Stimulated activated naive CD8-positive, alpha-beta T cell treated with anti-CD3 and anti-CD28 coated beads, Interleukin-15, Interleukin-2, amounts not matched to agents 100 U/mL and 50 U/mL, for 24 hours (primary cell): ENCODE measurements at places on chromosomes 1 and 21.

DNA sequence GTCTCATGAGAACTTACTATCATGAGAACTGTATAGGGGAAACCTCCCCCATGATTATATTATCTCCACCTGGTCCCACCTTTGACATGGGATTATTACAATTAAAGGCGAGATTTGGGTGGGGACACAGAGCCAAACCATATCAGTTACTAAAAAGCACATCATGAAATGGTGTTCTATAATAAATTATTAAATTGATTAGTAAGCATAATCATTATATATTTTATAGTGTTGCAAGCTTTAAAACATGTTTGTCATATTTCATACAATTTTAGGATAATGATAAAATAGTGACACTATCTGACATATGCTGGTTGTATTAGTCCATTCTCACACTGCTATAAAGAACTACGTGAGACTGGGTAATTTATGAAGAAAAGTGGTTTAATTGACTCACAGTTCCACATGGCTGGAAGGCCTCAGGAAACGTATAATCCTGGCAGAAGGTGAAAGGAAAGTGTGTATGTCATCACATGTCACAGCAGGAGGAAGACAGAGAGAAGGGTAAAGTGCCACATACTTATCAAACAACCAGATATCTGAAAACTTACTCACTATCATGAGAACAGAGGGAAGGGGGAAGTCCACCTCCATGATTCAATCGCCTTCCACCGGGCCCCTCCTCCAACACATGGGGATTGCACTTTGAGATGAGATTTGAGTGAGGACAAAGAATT, 539.2 kb upstream of the OLFM3 start:
- no peak for DNase-seq

DNA sequence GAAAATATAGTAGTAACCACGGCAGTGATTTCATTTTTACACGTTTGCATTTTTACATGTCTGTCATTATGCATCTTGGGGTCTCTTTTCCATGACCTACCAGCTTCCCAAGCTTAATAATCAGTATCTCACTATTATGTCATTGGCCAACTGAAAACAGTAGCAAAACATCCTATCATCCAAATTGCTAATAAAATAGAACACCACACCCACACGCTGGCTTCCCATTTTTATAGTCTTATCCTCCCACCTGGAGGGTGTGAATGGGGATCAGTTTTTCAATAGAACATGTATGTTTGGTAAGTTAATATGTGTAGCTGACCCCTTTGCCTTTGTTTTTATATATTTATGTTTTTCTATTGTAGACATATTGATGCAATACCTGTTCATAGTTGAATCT, 11.8 kb downstream of the TFF3 start:
- DNase-seq = no peak

GRCh38 chr1:206784471-206784903, 12.2 kb upstream of the IL10 start:
- DNase-seq = peak; percentile 89

DNA sequence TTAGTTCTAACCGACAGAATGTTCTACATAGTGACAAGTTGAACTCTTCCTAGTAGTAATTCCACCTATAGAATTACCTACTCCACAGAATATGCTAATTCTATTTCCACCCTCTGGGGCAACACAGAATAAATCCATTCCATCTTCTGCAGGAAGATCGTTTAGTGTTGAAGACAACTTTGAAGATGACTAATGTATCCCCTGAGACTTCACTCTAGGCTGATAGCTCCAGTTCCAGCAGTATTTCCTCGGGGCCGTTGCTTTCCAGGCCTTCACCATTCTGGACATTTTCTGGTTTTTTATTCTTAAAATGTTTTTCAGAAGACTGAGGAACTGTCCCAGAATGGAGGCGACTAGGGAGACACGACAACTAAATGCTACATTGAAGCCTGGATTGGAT, 61.0 kb upstream of the CSF1 start:
- no peak for DNase-seq

DNA sequence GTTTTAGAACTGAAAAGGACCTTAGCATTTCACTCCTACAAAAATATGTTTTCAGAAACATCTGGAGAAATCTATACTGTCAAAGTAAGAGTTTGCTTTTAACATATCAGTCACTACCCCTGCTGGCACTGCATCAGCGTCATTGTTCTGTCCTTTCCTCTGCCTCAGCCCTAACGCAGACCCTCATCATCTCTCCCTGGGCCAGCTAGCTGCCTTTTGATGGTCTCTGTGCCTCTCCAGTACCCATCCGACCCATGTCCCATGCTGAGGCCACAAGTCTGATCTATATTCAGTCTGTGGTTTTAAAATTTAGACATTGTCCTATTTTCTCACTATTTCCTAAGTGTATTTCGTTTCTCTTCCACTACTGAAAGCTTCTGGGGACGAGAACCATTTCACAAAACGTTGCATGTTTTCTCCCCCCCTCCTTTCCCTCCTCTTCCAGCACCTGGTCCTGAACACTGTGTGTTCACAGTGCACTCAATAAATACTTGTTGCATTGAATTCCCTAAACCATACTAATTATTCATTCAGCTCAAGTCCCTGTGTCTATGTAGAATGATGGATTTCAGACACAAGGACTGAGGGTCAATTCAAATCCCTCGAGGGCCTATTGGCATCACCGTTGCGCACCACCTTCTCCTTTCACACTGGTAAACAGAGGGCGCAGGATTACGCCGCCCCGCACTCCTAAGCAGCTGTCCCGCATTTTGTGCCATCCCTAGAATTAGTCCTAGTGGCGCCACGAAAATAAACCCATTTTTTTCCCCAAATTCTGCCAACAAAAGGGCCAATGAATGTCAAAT, 53.4 kb downstream of the CD2 start:
- DNase-seq = no peak

- no peak for DNase-seq
Observed at GRCh38 chr1:224762046-224762445, 145.9 kb downstream of the CNIH3 start.

DNA sequence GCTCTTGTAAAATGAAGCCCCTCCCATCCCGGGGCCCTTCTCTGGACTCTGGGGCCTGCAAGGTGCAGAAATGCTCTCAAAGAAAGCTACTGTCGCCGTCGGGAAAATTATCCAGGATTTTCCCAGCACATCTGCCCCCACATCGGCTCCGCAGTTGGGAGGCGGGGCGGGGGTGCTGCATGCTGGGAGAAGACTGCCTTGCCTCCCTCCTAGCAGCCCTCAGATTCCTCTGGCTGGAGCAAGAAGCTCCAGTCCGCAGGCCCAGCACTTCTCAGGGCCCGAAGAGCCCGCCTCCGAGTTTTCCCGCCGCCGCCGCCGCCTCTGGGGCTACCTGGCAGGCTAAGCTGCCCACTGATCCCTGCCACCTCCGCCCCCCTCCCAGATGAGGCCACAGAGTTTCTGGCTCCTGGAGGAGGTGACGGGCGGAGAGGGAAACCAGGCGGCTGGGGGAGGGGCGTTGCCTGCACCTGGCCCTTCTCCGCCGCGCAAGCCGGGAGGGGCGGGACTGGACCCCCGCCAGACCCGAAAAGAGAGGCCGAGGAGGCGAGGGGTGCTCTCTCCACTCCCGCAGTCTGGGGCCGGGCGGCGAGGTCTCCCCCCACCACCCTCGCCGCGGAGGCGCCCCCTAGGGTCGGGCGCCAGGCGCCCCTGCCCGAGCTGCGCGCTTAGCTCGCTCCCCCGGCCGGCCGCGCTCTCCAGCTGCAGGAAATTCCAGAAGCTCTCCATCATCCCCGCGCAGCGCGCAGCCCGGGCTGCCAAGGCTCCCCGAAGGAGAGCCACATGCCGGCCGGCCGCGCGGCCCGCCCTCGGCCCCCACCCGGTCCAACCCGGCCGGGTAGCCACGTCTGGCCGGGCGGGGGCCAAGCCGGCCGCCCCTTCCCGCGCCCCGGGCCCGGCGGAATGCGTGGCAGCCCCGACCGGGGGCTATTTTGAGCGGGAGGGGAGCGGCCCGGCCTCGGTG, 28.8 kb downstream of the AHDC1 start:
- DNase-seq = no peak

DNA sequence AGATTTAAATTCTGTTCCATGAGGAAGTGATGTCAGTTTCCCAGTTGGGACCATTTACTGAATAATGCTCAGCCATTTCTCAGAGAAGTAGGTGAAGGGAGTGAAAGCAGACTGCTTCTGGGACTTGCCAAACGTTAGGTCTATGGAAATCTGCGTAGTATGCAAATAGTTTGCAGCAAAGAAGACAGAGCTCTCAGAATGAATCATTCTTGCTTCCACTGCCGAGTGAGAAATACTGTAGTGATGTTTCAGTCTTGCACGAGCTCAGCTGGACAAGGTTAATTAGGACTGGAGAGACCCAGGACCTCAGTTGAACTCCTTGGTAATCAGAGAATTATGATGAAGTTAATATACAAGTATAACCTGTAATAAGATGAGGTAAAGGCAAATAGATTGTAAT, 317.7 kb upstream of the DAB1 start:
- DNase-seq = no peak

DNA sequence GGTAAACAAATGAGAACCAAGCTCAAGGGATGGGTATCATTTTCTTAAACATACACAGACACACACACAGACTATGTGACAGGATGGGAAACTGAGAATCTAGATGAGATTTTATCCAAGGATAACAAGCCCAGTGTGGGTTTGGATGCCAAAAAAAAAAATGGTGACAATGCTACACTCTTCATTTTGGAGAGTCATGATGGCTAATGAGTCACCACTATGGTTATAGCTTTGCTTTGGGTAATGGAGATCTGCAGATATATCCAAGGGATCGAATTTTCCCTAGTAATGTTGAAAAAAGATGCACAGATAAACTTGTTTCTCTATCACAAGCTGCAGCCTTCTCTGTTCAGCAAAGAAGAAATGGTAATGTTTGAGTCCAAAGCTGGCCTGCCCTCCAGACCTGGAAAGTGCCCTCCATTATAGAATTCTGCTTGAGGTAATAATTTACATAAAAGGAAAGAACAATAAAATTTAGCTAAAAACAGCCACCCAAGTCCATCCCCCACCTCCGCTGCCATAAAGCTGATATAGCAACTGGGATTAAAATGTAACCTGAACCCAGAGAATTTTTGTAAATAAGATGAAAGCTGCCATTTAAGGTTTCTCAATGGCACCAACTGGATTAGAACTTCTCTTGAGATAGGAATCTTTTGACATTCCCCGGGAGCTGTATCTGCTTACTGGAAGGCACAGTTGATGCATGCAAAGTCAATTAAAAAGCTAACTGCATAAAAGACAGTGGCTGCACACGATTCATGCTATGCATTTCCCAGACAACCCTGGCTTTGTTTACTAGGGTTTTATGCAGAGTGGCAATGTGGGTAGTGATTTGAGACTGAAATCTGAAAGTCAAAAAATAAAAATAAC, 395.2 kb upstream of the LYPLAL1 start:
- DNase-seq = no peak

- no peak for DNase-seq
Observed at GRCh38 chr1:36771240-36771639, 263.1 kb downstream of the GRIK3 start.

DNA sequence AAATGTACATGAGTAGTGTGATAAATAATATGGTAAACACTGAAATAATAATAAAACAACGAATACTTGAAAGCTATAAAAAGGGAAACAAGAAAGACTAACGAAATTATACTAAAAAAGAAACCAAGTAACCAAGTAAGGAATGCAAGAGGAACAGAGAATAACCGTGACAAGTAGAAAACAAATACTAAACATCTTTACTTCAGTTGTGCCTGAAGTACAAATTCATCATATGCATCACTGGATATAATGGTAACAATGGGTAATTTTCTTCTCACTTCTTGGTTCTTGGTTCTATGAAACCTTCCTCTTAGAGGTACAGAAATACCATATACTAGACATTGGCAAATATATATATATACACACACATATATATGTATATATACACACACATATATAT, 1093.6 kb upstream of the B3GALT2 start:
- DNase-seq = no peak

DNA sequence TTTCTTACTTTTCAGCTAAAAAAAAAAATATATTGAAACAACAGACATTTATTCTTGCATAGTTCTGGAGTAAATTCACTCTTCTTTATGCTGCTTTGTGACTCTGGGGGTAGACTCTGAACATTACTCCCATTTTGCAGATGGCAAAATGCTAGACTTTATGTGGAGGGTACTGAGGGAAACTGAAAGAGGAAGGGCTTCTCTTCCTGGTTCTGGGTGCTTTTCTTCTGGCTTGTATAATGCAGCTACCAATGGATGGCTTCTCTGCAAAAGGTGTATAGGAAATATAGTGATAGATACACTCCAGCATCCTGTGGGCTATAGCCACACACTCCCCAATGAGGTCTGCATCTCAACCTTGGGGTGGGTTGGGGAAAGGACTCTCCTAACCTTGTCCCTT, 19.7 kb upstream of the ZBTB40 start:
- no peak for DNase-seq

GRCh38 chr21:44760376-44760775, 41.2 kb downstream of the UBE2G2 start:
- DNase-seq = no peak

DNA sequence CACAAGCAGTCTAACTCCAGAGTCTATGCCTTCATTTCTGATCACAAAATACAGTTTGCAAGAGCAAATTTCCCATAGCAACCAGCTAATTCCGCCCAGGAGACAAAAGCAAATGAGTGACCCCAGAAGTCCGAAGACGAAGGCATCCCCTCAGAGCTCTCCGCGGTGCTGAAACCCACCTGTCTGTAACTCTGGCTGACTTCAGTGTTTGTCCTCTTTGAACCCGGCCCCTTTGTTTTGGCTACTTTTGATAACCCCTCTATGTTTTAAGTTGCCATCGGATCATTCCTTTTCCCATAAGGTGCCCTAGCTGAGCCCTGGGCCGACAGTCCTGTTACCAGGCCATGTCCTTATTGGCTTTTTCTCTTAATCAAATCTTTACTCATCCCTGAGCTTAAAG, 515.8 kb downstream of the PTPRU start:
- DNase-seq = no peak

- DNase-seq = no peak
Observed at GRCh38 chr1:119720866-119721440, 9.2 kb downstream of the PHGDH start.

DNA sequence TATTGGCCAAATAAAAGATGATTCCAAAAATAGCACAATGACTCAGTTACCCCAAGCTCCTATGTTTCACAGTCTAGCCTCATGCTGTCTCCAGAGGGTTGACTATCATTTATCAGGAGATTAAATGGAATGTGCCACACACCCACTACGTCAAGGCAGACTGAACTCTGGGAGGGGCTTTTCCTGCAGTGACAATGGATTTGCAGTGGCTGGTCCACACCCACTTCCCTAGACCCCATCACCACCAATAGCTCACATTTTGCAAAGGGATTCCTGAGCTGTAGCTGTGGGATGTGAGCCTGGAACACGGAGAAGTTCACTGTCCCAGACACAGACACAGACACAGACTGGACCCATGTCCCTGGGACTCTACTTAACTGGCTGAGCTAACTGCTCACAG, 77.1 kb downstream of the HLCS start:
- DNase-seq = no peak

DNA sequence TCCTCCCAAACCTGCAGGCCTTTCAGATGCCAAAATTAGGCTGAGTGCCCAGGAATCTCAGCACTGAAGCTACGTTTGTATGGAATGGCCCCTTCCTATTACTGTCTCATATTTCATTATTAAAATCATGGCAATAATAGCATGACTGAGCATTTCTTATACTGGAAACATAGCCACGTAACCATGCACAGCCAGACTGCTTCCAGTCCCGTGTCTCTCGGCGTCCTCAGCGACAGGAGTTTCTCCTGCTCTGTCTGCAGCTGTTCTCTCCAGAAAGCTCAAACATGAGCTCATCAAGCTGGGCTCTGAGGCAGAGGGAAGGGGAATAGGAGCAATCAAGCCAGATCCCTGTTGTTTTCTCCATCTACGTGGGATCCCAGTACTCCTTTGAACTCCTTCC, 104.0 kb downstream of the CDC7 start:
- DNase-seq = no peak

GRCh38 chr1:226424221-226425003, 16.5 kb upstream of the PARP1 start:
- DNase-seq = no peak
